ENCODE measurements at places on chromosomes 5 and 9. TPM values are rescaled to one million over a fixed set of nuclear protein-coding genes. Genes with fewer than 3 reads are reported as not detected.
A peak's percentile ranks its signal among the peaks of the same experiment; 100 is the strongest.

DNA sequence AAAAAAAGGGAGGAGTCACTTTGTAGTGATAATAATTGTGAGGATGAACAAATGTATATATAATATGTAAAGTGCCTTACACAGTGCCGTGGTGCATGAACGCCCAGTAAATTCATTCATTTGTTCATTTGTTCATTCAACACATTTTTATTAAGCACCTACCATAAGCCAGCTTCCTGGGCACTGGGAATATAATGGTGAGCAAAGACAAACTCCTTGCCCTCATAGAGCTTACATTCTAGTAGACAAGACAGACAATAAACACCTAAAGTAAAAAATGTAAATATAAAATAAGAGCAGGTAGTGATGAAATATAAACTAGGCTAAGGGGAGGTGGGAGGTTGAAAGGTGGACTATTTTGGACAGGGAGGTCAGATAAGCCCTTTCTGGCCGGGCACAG lies 32.0 kb downstream of the SPRY4 start:
- H3K4me3 ChIP-seq = no peak overlapping the region
- H3K36me3 ChIP-seq = no peaks in the 10 kb centered on the region
- H3K27me3 ChIP-seq = no peaks in the 10 kb centered on the region
- no peak for DNase-seq
- no peak overlapping the region for H3K27ac ChIP-seq

DNA sequence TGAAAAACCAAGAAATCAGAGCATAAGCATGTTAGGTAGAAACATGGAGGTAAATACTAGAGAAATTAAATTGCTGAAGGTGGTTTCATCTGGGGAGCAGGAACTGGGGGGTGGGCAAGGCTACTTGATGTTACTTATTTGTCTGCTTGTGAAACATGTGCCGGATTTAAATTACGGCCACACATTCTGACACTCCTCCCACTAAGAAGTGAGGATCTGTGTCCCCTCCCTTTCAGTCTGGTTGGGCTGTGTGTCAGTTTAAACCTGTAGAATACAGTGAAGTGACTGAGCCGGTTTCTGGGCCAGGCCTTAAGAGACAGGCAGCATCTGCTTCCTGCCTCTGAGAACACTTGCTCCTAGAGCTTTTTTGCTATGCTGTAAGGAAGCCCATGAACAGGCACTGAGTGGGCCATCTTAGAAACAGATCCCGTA lies 2.3 kb upstream of the IARS1 start:
- H3K36me3 ChIP-seq = peaks cover 10% of the 10 kb centered on the region
- H3K4me3 ChIP-seq = no peak overlapping the region
- DNase-seq = peak; percentile 32
- no peak overlapping the region for H3K27ac ChIP-seq

GRCh38 chr5:167797933-167798332 lies 493.5 kb upstream of the WWC1 start:
- no peak for DNase-seq
- H3K27ac ChIP-seq = no peak overlapping the region
- no peak overlapping the region for H3K4me3 ChIP-seq
- no peaks in the 10 kb centered on the region for H3K27me3 ChIP-seq

DNA sequence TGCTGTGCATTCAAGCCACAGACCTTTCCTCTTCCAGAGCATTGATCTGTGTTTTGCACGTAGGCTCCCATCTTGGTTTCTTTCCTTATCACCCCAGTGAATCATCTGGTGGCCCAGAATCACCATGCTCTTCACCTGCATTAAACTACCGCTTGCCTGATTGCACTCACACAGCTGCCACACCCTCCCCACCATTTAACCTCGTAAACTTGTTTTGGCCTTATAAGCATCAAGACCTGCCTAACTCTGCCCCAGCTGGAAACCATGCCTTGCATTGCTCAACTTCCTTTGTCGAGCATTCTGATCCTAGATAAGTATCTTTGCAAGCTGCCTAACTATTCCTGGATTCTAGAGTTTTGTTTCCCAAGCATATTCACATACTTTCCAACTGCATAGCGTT lies 369.6 kb upstream of the SEMA6A start:
- H3K4me3 ChIP-seq = no peak overlapping the region
- H3K4me1 ChIP-seq = no peaks in the 10 kb centered on the region
- no peak overlapping the region for H3K27ac ChIP-seq
- peak; percentile 46 for DNase-seq
- H3K36me3 ChIP-seq = no peaks in the 10 kb centered on the region
- no peaks in the 10 kb centered on the region for H3K27me3 ChIP-seq

DNA sequence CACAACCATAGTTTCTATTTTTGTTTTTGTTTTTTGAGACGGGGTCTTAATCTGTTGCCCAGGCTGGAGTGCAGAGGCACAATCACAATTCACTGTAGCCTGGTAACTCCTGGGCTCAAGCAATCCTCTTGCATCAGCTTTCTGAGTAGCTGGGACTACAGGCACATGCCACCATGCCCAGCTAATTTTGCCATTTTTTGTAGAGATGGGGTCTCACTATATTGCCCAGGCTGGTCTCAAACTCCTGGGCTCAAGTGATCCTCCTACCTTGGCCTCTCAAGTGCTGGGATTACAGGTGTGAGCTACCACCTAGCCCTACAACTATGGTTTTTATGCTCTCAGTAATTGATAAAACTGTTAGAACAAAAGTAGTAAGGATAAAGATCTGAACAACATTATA lies 147.5 kb upstream of the SHB start:
- H3K4me1 ChIP-seq = no peaks in the 10 kb centered on the region
- H3K27me3 ChIP-seq = no peaks in the 10 kb centered on the region
- DNase-seq = peak; percentile 0
- no peak overlapping the region for H3K27ac ChIP-seq

Gene NR5A1
- 0.37 TPM for total RNA-seq

Gene C9orf153
- total RNA-seq = 2.7 TPM

Data from lung (tissue), 17 donors.